MCF 10A (cell line): ENCODE measurements at places on chromosomes 6 and 20. TPM values are rescaled to one million over a fixed set of nuclear protein-coding genes. Genes with fewer than 3 reads are reported as not detected.

SLC24A3 gene
- total RNA-seq = not detected in 2 replicates

GATA5 gene
- total RNA-seq = not detected in 2 replicates

DNA sequence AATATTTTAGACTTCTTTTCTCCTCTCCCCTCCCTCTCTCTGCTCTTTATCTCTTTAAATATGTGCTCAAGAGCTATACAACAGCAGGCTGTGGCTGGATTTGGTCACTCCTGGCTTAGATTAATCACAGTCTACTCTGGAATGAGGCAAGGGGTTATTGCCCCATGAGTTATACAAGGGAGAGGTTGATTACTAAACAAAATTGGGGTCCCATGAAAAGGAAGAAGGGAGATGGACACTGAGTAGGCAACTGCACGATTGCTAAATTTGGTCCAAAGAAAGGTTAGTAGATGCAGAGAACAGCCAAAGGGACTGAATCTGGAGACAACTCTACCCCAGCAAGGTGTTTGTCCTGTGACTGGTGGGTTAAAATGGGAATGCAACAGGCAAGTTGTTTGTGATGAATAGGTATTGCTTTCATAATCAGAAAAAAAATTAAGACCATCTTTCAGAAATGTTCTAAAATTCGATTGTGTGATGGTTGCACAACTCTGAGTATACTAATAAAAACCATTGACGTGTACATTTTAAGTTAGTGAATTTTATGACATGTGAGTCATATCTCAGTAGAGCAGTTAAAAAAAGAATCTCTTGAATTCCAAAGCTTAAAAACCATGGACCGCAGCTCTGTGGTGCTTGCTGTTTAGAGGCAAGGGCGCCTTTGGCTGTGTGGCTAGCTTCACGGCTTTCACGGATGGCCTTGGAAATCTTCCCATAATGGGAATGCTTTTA lies 57.1 kb downstream of the KIZ start:
- H3K4me1 ChIP-seq = peaks cover 40% of the 10 kb centered on the region
- peaks cover 8% of the 10 kb centered on the region for H3K36me3 ChIP-seq
- peak overlapping the region; percentile 21 for H3K4me3 ChIP-seq
- H3K27ac ChIP-seq = peak overlapping the region; percentile 61

GRCh38 chr6:42409581-42409980 lies 42.1 kb downstream of the TRERF1 start:
- DNase-seq = no peak
- H3K27ac ChIP-seq = no peak overlapping the region
- no peaks in the 10 kb centered on the region for H3K27me3 ChIP-seq
- peaks cover 37% of the 10 kb centered on the region for H3K4me1 ChIP-seq
- H3K36me3 ChIP-seq = peaks cover 25% of the 10 kb centered on the region

- no peak for DNase-seq
- no peak overlapping the region for H3K27ac ChIP-seq
- H3K27me3 ChIP-seq = peaks cover 45% of the 10 kb centered on the region
- no peak overlapping the region for H3K4me3 ChIP-seq
- no peaks in the 10 kb centered on the region for H3K36me3 ChIP-seq
These were observed 182.0 kb downstream of the DOK5 start for GRCh38 chr20:54657268-54657826.

DNA sequence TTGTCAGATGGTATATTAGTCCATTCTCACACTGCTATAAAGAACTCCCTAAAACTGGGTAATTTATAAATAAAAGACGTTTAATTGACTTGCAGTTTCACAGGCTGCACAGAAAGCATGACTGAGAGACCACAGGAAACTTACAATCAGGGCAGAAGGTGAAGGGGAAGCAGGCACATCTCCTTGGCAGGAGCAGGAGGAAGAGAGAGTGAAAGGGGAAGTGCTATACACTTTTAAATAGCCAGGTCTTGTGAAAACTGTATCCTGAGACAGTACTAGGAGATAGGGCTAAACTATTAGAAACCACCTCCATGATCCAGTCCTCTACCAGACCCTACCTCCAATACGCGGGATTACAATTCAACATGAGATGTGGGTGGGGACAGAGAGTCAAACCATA lies 193.9 kb upstream of the KCNG1 start:
- H3K4me1 ChIP-seq = peaks cover 8% of the 10 kb centered on the region
- H3K4me3 ChIP-seq = no peak overlapping the region
- no peaks in the 10 kb centered on the region for H3K27me3 ChIP-seq
- H3K36me3 ChIP-seq = no peaks in the 10 kb centered on the region
- no peak for DNase-seq

DNA sequence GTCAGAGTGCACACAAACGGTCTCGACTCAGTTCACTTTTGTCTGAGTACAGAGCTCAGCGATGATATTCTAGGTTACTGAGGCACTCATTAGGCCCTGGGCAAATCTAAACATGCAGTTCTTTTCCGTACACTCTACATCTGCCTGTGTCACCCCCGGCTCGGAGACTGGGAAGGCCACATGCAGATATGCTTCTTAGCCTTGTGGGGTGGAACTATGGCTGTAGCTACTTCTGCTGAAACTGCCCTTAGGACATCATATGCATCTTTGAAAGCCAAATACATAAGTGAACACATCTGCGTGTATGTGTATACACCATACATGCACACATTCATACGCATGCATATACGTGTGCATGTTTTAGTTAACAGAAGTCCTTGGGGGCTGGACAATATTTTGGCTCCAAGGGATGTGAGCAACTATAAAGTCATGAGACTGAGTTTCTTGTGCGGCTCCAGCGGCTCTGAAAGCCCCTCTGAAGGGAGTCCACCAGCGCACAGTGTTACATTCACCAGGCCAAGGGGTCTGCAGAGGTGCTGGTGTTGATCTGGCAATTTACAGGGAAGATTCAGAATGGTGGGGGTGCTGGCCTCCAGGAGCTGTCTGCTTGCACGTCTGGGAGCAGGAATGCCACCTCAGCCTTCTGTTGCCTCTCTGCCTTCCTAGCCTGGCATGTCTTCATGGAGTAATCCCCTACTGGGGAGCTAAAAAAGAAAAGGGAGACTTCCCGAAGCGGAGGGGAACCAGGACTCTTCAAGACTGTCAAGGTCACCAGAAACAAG lies 31.6 kb downstream of the PSMG4 start:
- DNase-seq = no peak
- peaks cover 12% of the 10 kb centered on the region for H3K36me3 ChIP-seq
- no peak overlapping the region for H3K27ac ChIP-seq
- no peaks in the 10 kb centered on the region for H3K4me1 ChIP-seq
